ENCODE measurements at places on chromosomes 3 and 15.

GRCh38 chr3:114421204-114421603 lies 127.4 kb downstream of the TIGIT start:
- no peak for DNase-seq

- DNase-seq = no peak
Measured at GRCh38 chr3:38264353-38264771, 1.2 kb upstream of the SLC22A13 start.

DNA sequence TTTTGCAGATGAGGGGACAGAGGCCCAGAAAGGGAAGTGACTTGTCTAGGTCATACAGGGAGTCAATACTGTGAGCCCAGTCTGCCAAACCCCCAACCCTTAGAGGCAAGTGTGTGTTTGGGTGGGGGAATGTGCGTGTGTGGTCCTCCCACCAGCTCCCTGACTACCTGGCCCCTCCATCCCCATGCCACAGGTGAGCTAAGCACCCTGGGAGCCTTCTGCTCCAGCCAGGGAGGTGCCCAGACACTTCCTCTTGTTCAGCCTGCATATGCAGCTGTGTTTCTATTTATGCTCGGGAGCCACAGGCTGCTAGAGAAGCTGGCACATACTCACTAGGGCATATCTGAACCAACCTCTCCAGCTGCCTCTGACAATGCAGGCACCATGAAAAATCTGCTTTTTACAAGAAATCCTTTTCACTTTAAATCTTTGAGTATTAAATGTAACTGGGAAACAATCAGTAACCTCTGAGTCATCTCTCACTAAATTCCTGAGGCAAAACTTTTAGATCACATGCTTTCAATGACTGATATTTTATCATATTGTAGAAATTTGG lies 20.7 kb downstream of the TBC1D2B start:
- no peak for DNase-seq

GRCh38 chr3:157066335-157067098 lies 93.4 kb downstream of the CCNL1 start:
- DNase-seq = no peak

- no peak for DNase-seq
Measured at GRCh38 chr15:66885281-66885915, 180.0 kb upstream of the SMAD3 start.

GRCh38 chr3:192957441-192958021 lies 39.9 kb upstream of the MB21D2 start:
- DNase-seq = no peak

GRCh38 chr3:197749315-197749600 lies 425 bp upstream of the FYTTD1 start:
- DNase-seq = peak; percentile 28

GRCh38 chr15:90033006-90033405 lies 31.9 kb downstream of the ZNF710 start:
- DNase-seq = no peak

GRCh38 chr3:177890359-177890683 lies 645.9 kb upstream of the KCNMB2 start:
- DNase-seq = no peak

Data from activated CD4-positive, CD25-positive, alpha-beta regulatory T cell treated with anti-CD3 and anti-CD28 coated beads, Interleukin-2, amount 50 U/mL, for 16 hours (primary cell).